ENCODE measurements at places on chromosomes 7 and 10.

GRCh38 chr10:411603-412002, 276.3 kb downstream of the ZMYND11 start:
- DNase-seq: no peak

- DNase-seq: no peak
These were observed 51.5 kb downstream of the CCNY start for GRCh38 chr10:35387768-35388167.

GRCh38 chr7:139995017-139995915, 67.5 kb downstream of the PARP12 start:
- DNase-seq: no peak

DNA sequence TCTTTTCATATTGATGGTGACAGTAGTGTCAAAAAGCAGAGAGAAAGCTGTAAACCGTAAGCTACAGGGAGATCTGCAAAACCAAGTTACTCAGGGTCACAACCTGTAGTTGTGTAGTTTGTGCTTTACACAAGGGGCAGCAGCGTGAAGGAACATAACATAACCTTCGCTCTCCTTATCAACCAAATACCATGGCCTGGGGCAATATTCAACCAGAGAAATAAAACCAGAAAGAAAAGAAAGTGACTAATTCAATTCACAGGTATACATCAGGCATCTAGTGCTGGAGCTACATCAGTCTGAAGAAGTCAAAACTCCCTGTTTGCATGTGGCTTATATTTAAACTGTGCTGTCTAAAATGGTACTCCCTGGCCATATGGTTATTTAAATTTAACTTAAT, 224.3 kb downstream of the TWIST1 start:
- no peak for DNase-seq
